Hepatocyte (in vitro differentiated cells): ENCODE measurements at places on chromosomes 4 and X. TPM values are rescaled to one million over a fixed set of nuclear protein-coding genes. Genes with fewer than 3 reads are reported as not detected.

Gene GAB3
- total RNA-seq = 0.44 and 0.50 TPM in 2 replicates

Gene KDR
- 93.3 and 104 TPM in 2 replicates for total RNA-seq

Gene HMX1
- total RNA-seq = not detected in 2 replicates

Gene ERVMER34-1
- 4.6 and 8.0 TPM in 2 replicates for total RNA-seq

Gene CXXC4
- 9.2 and 14.9 TPM in 2 replicates for total RNA-seq

Gene MANBA
- total RNA-seq = 91.4 and 98.1 TPM in 2 replicates

Gene FAM47A
- not detected in 2 replicates for total RNA-seq

Gene TIGD2
- total RNA-seq = 15.7 and 17.1 TPM in 2 replicates

Gene MCF2
- total RNA-seq = 0.13 TPM in 1 of 2 replicates, not detected in the other

Gene FAM149A
- total RNA-seq = 6.7 and 7.0 TPM in 2 replicates

Gene RAB40A
- total RNA-seq = 3.0 and 3.5 TPM in 2 replicates

Gene ADGRA3
- total RNA-seq = 51.3 and 61.6 TPM in 2 replicates

Gene SPANXD
- total RNA-seq = not detected in 2 replicates

Gene HTN3
- not detected in 2 replicates for total RNA-seq

Gene CRMP1
- total RNA-seq = 11.6 and 12.9 TPM in 2 replicates

Gene NOA1
- total RNA-seq = 17.9 and 18.2 TPM in 2 replicates

Gene CDS1
- 21.3 and 24.3 TPM in 2 replicates for total RNA-seq

Gene SSX2
- not detected in 2 replicates for total RNA-seq

Gene RAB40AL
- 1.2 TPM in 1 of 2 replicates, not detected in the other for total RNA-seq

Gene SPATA4
- not detected in 2 replicates for total RNA-seq

Gene DMRTC1
- total RNA-seq = not detected in 2 replicates

Gene SSX3
- not detected in 2 replicates for total RNA-seq

Gene IRS4
- total RNA-seq = 0.70 and 1.0 TPM in 2 replicates
